ENCODE measurements at places on chromosomes 12 and 14.

- DNase-seq: no peak
These were observed 70.9 kb downstream of the KITLG start for GRCh38 chr12:88509347-88509746.

- DNase-seq: no peak
These were observed 102.1 kb downstream of the BCL11B start for GRCh38 chr14:99169776-99170356.

- no peak for DNase-seq
These were observed 743 bp upstream of the AACS start for GRCh38 chr12:125064492-125064891.

- no peak for DNase-seq
These were observed 68.7 kb downstream of the PTPRQ start for GRCh38 chr12:80512781-80513180.
